ENCODE measurements at places on chromosomes 12 and 14.
A peak's percentile ranks its signal among the peaks of the same experiment; 100 is the strongest.

GRCh38 chr12:111063295-111064026 lies 143.1 kb upstream of the MYL2 start:
- no peak for DNase-seq

- DNase-seq: peak; percentile 3
Observed at GRCh38 chr12:104137001-104137901, 759 bp downstream of the NFYB start.

- DNase-seq: no peak
Observed at GRCh38 chr12:132413931-132414588, 75.9 kb upstream of the FBRSL1 start.

GRCh38 chr14:61797309-61797708 lies 35.1 kb downstream of the SNAPC1 start:
- no peak for DNase-seq

DNA sequence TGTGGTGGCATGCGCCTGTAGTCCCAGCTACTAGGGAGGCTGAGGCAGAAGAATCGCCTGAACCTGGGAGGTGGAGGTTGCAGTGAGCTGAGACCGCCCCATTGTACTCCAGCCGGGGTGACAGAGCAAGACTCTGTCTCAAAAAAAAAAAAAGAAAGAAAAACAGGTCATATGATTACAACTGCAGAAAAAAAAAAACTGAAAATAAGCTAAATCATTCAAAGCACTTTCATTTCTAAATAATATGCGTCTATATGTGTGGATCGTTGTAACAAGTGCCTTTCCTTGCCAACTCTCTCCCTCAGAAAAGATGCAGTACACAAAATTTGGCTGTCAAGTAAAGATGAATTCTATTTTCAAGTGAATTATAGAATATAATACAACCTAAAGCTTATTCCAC lies 42.4 kb downstream of the ATXN2 start:
- no peak for DNase-seq

DNA sequence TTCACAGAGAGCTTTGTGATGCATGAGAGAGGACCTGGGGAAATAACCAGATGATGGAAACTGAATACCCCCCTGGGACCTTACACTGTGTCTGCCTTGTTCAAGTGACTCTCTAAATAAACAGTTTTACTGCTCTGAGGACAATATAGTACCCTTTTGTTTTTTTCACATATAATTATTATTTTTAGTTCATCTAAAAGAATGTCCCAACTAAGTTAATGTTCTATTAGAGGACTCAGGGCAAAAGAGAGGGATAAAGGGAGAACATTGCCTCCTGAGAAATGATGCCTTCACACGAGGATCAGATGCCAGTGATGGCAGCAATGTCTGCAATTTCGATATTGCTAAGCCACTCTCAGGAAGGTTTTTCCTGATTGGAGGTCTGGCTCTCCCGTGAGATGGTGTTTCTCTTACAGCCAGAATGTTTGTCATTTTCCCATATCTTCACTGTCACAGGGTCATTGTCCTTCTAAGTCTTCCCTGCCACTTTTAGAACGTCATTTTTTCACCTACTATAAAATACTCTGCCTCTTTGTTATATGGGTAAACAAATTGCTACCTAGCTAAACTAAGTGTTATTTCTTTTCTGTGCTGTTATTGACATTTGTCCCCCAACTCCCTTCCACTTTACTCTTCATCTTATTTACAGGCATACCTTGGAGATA lies 201.6 kb downstream of the RAD51B start:
- no peak for DNase-seq

DNA sequence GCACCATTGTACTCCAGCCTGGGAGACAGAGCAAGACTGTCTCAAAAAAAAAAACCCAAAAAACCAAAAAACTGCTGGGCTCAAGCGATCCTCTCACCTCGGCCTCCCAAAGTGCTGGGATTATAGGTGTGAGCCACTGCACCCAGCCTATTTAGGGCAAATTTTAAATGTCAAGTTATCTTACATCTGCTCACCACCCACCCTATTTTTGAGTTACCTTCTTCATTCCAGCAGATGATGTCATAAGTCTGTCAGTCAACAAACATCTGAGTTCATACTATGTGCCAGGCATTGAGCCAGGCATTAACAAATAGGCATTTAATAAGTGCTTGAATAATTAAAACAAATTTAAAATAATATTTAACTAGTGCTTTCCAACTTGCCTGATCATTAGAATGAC lies 21.5 kb downstream of the BATF start:
- DNase-seq: no peak

DNA sequence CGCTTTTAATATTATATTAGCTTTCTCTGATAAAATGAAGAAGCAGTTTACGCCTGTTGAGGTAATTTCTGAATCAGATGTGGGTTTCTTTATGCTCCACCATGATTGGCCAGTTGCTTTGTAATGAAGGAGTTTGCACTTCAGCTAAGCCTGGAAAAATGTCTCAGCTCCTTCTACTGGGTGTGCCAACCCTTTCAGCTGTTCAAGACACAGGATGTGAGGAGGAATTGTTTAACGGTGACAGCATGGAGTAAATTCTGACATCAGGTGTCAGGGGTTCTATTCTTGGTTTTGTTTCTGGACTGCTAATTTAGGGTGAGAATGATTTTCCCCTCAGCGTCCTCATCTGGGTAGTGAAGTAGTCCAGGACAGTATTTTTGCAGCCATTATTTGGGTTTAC lies 43.5 kb downstream of the FLRT2 start:
- DNase-seq: no peak

- no peak for DNase-seq
Observed at GRCh38 chr12:54172168-54172567, 16.6 kb downstream of the SMUG1 start.

DNA sequence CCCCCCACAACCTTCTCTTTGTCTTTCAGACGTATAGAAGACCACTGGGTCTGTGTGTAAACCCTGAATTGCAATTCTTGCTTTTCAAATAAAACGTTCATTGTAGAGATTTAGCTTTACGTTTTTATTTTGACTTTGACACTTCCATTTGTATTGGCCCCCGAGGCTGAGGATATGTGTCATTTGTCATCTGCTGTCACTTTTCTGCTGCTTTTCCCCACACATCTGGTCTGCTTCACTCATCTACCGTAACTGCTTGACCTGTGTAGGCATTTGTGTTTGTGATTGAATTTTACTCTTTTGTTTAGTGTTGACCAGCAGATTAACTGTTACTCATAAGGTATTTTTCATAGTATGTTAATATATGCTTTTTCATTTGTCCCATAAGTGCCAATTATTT lies 157.2 kb upstream of the SYT10 start:
- no peak for DNase-seq

DNA sequence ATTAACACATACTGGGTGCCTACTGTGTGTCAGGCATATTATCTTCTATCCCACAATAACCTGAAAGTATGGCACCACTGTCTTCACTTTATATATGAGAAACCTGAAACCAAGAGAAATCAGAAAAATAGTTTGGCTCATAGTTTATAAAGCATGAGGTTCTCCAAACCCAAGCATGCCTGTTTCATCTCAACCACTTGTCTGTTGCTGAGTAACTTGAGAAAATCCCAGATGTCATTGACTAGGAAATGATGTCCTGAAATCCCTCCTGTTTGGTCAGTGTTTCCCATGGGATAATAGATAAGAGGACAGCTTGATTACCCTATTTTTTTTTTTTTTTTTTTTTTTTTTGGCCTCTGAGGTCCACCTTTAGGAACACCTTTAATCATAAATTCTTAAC lies 2.6 kb upstream of the IFNG-AS1 start:
- no peak for DNase-seq

- DNase-seq: no peak
Observed at GRCh38 chr14:103317251-103317650, 16.8 kb upstream of the EIF5 start.

GRCh38 chr12:65184176-65184857 lies 14.9 kb downstream of the LEMD3 start:
- DNase-seq: no peak

GRCh38 chr12:122308811-122309210 lies 42.5 kb upstream of the VPS33A start:
- no peak for DNase-seq

DNA sequence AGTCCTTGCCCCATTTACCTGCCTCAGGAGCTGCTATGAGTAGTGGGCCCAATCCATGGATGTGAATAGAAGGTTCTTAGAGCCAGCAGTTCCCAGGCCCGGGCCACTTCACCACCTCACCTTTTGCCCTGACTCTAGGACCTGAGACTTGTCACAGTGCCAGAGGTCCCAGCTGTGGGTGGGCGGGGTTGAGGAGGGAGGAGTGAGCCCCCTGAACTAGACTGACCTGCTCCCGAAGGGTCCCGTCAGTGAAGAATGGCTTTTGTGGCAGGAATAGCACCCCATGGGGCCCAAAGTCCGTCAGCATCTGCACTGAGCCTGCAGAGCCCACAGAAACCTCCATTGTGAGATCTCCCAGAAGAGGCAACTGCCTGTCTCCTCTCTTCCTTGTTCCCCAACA lies 12.9 kb downstream of the ABCD4 start:
- no peak for DNase-seq

- peak; percentile 20 for DNase-seq
Observed at GRCh38 chr12:66188584-66189485, at the start of gene IRAK3. Gene IRAK3 (plus strand): TSS chr12:66189214. CDS start chr12:66189300, 86 bp downstream.

DNA sequence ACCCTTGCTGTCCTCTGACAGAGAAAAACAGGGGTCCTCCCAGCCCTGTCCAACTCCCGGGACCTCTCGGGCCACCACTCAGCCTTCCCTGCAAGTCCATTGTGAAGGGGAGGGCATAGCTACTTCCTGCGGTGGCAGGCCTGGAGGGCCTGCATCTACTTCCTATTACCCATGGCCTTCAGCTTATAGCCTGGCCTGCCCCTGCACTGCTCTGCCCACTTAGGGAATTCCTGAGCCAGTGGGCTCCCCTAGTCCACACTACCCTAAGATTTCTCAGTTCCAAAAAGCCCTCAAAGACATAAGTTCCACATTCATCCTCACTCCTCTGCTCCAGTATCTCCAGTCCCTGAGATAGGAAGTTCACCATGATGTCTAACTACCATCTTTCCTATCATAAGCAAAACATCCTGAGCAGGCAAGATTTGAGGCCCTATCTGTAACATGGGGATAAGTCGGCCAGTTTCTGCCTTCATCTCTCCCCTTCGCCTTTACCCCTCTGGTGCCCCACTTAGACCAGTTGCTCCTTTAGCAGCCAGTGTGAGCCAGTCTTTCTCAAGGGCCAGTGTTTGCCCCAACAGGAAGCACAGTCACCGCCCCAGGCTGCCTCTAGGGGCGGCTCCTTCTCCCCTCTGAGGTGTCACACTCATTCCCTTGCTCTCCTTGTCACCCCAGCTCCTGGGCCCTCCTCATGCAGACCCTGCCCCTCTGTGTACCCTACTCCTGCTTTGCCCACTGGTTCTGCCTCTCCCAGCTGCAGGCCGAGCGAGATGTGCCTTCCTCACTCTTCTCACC lies 10.9 kb downstream of the HDAC7 start:
- DNase-seq: no peak

All from stimulated activated CD4-positive, alpha-beta T cell treated with anti-CD3 and anti-CD28 coated beads, TNF-alpha, amount 100 ng/mL, for 1 hour (primary cell).